ENCODE measurements at places on chromosomes 12 and 14.
A peak's percentile ranks its signal among the peaks of the same experiment; 100 is the strongest.

DNA sequence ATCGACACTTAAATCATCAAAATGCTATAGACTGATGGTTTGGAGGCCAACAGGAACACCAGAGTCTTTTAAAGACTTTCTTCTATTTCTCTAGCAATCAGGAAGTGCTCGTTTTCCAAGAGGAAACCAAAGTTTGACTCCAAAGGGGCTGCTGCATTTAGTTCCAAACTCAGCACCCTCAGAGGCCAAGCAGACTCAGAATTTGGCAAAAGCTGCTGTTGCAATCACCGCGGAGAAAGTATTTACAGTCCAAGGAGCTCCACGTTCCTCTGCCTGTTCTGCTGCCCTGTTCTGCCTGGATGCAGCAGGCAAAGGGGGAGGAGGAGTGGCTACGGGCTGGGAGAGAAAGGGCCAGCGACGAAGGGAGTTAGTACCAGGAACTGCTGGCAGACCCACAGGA, 325.1 kb downstream of the BCL11B start:
- DNase-seq: no peak

DNA sequence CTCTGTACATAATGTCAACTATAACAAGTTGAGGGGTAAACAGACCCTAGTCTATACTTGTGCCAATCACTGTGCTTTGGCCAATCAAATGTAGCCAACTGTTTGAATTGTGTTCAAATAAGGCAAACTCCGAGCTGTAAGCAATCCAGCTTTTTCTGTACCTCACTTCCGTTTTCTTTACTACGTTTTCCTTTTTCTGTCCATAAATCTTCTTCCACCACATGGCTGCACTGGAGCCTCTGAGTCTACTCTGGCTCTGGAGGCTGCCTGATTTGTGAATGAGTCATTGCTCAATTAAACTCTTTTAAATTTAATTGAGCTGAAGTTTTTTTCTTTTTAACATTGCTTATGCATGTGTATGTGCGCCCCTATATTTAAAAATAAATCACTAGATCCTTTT, 29.7 kb downstream of the CLEC1A start:
- DNase-seq: no peak

DNA sequence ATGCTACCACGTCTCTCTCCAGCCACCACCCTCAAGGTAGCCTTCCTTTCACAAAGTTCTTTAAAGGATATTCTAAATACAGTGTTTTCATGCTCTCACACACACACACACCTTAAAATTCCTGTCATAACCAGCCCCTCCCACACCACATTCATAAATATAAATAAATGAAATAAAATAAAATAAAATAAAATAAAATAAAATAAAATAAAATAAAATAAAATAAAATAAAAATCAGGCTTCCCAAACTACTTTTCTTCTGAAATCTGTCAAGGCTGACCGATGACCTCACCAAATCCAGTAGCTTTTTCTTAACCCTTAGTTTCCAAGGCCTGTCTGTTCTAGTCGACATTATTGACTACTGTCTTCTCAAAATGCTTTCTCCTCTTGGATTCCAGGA, 378.4 kb downstream of the SEC23A start:
- DNase-seq: no peak

- no peak for DNase-seq
These were observed 45.0 kb downstream of the GIT2 start for GRCh38 chr12:109951136-109951535.

DNA sequence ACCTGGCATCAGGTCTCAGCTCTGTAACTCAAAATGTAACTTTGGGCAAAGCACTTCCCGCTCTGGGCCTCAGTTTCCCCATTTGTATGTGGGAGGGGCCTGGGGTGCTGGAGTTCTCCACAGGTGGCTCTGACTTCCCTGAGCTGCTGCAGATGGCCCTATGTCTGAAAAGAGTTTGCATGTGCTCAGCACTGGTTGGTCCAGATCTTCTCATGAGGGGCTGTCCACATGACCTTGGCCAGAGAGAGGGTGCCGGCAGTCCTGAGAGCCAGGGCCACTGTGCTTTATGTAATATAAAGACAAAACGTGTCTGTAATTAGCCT, 7.2 kb upstream of the CACNA2D4 start:
- DNase-seq: no peak

GRCh38 chr12:112309797-112310196, 72.4 kb downstream of the HECTD4 start:
- DNase-seq: no peak

- no peak for DNase-seq
These were observed 92.8 kb downstream of the NINJ2 start for GRCh38 chr12:570435-570920.

DNA sequence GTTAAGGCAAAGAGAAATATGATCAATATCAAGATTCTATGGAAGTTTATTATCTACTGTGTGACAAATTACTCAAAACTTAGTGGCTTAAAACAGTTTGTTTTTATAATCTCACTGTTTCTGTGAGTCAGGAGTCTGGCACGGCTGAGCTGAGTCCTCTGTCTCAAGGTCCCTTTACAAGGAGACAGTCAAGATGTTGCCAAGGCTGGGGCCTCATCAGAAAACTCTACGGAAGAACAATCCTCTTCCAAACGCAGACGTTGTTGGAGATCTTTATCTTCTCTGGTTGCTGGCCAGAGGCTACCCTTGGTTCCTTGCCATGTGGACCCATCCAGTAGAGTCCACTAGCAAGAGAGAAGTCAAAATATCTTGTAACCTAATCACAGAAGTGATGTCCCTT, 100.6 kb upstream of the CCND2 start:
- no peak for DNase-seq

DNA sequence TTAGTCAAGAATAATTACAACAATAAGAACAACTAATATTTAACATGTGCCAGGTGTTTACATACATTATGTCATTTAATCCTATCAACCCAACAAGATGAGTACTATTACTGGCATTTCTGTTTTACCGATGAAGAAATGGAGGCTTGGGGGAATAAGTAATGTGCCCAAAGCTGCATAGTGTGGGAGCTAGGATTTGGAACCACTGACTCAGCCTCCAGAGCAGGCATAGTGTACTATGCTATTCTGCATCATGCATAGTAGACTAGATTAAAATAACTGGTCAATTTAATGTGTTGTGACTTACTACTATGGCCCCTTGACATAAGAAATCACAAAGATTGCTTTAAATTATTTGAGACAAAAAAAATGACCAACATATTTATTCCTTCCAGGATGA, 9.5 kb downstream of the GPR19 start:
- no peak for DNase-seq

GRCh38 chr12:22100958-22101748, 55.1 kb downstream of the CMAS start:
- DNase-seq: no peak

DNA sequence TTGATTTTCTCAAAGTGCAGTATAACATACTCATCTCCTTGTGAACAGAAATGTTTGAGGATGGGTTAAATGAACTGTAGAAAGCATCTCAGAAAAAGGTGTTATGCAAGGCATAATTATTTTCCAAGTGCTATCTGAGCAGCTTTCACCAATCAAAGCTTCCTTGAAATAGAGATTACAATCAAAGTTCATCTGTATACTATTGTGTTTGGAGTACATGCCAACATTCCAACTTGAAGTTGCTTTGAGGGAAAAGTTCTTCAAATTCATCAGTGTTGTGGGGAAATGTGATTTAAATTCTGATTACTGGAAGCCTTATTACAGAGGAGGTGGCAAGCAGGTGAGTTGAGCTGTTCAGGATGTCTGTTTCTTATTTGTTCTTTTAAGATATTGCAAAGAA, 68.2 kb downstream of the TMTC2 start:
- no peak for DNase-seq

DNA sequence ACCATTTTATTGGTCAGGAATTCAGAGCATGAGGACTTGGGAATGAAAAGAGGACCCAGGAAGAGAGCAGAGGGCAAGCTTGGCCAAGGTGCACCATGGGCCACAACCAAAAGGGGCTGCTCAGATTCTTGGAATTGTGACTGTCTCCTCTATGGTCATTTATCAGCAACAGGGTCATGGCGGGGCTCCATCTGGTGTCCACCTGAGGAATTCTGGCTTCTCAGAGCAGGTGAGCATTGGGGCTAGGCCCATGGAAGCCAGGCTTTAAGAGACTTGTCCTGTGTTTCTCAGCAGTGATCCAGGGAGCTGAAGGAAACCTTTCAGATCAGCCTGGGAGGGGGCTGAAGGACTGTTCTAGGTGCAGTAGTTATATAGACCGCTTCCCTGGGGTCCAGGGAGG, 2.6 kb upstream of the RIN3 start:
- DNase-seq: no peak

DNA sequence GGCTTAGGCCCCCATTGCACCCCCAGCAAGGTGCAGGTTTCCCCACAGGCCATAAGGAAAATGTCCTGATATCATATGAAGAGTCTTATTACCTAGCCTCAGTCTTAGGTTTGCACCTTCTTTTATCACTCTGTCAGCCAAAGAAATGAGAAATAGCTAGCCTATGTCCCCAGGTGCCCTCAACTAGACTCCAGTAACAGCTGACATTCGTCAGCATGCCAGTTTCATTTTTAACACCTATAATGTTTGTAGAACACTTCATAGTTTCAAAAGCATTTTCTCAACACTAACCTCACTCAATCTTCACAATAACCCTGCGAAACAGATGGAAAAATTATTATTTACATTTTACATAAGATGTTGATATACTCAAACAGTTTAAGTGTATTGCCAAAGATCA, 24.0 kb upstream of the OR10P1 start:
- DNase-seq: no peak

- no peak for DNase-seq
These were observed 21.3 kb upstream of the RFLNA start for GRCh38 chr12:124273630-124274029.

DNA sequence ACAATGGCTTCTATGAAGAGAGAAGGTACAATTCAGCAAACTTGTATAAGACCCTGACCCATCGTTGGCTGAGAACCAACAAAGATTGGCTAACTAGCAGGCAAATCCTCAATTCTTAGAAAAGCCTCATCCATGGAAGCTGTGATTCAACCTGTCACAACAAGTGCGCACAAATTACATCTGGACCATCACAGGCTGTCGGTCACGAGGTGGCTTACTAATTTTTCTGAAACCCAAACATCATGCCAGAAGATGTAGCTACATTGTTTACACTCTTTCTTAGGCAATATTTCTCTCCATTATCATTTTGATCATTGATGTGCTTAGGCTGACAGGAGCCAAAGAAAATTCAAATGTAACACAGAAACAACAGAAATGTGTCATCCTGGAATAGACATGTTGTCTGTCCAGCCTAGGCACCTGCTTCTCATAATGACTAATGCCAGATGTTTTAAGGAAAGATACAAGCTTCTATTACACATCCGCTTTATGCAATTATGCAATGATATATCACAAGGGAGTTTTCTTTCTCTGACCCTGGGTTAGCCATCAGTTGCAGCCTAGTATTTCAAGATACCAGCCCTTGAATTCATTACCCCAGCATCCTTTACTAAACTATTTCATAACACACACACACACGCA, 92.9 kb upstream of the DIO2 start:
- DNase-seq: no peak

DNA sequence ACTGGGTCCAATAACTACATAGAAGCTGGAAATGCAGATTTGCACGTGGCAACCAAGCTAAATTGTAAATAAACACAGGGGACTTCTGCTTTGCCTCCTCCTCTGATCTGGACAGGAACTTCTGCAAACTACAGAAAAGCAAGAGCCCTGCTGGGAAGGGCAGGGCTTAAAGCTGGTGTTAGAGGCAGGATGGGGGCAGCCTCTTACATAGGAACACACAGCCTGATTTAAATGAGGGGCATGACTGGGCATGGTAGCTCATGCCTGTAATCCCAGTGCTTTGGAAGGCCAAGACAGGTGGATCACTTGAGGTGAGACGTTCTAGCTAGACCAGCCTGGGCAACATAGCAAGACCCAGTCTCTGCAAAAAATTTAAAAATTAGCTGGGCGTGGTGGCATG, 46.7 kb downstream of the ERH start:
- DNase-seq: no peak

GRCh38 chr12:119447126-119447525, 112.6 kb downstream of the CCDC60 start:
- peak; percentile 92 for DNase-seq

DNA sequence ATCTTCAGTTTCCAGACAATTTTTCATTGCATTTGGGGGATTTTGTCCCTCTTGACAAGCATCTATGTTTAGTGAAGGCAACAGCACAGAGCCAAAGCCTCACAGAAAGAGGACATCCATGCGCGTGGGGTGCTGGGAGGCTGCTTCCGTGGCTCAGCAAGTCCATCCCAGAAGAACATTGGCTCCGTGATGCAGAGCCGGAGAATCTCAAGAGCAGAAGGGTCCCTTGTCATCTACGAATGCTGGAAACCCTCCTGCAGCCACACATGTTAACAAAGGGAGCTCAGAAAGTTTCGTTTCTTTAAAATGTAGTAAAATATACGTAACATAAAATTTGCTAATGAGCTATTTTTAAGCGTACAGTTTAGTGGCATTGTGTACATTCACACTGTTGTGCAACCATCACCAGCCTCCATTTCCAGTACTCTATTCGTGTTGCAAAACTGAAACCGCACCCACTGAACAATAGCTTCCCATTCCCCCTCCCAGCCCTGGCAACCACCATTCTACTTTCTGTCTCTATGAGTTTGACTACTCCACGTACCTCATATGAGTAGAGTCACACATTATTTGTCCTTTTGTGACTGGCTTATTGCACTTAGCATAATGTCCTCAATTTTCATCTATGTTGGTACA, 185.9 kb downstream of the TTC7B start:
- DNase-seq: no peak

- no peak for DNase-seq
These were observed 218.0 kb downstream of the ZFP36L1 start for GRCh38 chr14:68574906-68575305.

DNA sequence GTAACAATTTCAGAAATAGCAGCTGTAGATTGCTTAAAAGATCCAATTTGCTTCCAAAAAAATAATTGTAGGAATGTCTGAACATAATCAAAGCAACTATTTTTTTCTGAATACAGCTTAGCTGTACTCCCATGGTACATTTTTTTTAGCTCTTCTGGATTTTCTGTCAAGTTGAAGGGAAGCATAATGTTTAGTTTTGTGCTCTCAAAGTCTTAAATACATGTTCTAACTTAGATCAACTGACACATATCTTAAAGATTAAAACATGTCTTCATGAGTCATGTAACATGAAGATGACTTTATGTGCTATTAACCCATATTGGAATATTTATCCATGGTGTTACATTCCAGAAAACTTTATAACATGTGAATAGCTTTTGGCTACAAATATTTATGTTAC, 255.7 kb downstream of the BTG1 start:
- no peak for DNase-seq

DNA sequence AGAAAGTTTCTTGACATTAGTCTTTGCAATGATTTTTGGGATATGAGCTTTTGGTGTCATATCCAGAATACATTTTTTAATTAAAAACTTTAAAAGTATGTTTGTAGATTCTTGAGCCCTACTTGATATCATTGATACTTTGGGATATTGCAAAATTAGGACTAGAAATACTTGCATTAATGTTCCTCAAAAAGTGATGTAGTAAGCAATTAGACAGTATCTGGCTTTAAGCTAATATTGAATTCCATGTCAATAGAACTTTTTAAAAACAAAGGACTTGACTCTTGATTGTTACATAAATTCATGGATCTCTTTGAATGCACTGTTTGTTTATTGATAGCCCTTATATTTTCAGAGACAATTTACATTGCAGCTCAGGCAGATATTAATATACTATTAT, 15.6 kb downstream of the PEX5 start:
- DNase-seq: no peak

Measured in NCI-H2227 treated with DMSO at 0.1 percent for 48 hours (cell line).